CD4-positive, alpha-beta T cell treated with Interleukin-10 for 1 hour (primary cell): ENCODE measurements at places on chromosomes 2 and 18.

DNA sequence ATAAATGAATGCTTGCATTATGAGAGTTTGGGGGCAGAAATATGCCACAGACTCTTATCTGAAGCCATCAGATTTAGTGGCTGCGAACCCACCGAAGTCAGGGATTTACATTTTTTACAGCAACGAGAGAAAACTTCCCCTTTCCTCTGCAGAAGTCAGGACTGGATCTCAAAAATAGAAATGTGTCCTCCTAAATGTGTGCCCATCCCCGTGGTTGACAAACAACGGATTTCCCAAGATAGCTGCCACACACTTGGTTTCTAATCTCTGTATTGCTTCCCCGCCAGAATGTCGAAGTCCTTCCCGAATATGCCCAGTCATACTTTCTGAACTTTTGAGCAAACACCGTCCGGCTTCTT, 879 bp upstream of the ADAM23 start:
- no peak for DNase-seq

DNA sequence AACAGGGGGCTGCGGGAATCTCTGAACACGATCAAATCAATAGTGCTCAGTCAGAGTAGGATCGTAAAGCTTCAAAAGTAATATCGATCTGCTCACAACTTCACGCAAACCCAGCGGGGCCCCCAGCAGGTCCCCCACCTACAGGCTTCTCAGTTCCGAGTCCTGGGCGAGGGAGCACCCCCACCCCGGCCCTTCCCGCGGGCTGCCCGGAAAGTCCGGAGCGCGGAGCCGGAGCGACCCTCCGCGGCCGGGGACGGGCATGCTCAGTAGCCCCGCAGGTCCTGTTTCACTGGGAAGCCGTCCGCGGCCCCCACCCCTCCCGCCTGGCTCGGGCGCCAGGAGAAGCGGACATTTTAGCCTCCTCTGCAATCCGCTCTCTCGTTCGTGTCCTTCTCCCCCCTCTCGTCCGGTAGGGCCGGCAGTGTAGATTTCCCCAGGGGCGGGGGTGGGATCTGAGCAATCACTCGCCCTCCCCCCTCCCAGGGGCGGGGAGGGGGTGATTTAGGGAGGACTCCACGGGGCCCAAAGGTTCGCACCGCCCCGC, 3.3 kb upstream of the SPRED2 start:
- peak; percentile 38 for DNase-seq

GRCh38 chr2:190720691-190721090, 71.8 kb downstream of the NAB1 start:
- DNase-seq, result no peak

- DNase-seq, result no peak
These were observed 34.4 kb downstream of the NEMP2 start for GRCh38 chr2:190500054-190500502.

DNA sequence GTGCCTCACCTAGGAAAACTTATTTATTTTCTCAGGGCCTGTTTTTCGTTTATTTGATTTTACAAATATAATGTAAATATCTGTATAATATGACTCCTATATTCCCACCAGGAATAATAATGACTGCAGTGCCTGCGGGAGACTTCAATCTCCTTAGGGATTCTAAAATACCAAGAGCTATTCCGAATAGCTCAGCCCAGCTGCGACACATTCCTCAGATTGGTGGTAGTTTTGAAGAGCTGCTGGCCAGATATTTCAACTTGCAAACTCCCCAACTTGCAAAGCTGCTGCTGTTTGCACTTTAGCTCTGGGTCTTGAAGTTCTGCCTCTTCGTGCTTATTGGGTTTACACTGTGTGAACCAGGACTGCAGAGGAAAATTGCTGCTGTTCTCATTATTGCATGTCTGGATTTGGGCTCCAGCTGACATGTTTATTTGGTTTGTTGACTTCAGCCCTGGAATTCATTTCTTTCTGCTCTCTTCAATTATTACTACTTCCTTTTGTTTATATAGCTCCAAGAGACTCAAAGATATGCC, 480.2 kb upstream of the CHST9 start:
- DNase-seq, result no peak

DNA sequence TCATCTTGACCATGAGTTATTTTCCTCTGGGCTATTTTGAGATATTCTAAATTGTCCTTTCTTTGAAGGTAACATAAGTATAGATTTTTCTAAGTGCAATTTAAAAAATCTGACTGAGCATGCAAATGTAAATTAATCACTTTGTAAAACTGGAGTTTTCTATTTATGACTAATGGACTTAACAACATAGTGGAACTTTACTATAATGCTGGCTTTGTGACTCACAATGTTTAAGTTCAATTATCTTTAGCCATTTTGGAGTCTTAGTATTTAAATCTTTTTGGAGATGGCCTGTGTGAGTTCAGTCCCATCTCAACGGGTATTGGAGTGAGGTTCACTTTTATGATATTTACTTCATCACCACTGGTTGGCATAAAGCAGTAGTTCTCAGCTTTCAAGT, 35.2 kb upstream of the NOSTRIN start:
- no peak for DNase-seq

- peak; percentile 58 for DNase-seq
These were observed 19.5 kb downstream of the SLC25A52 start for GRCh38 chr18:31741097-31741735.

- DNase-seq, result no peak
These were observed 445.2 kb downstream of the IRS1 start for GRCh38 chr2:226354434-226354833.

DNA sequence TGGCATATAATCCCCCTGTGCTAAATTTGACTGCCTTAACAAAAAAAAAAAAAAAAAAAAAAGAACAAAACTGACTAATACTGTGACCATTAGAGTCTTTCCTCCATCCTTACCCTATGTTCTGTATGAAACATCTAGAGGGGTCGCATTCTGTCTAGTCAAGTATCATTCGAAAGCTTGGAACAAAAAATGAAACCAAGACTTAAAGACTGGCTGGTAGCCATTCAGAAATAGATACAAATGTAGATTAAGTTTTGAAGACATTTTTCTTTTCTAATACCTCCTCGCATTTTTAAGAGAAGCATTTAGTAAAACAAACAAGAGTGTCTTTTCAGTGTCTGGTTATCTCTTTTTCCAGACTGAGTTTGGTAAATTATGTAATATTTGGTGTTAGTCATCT, 66.7 kb downstream of the SPATS2L start:
- peak; percentile 5 for DNase-seq

- no peak for DNase-seq
These were observed 35.3 kb downstream of the NCKAP5 start for GRCh38 chr2:133532919-133533318.

DNA sequence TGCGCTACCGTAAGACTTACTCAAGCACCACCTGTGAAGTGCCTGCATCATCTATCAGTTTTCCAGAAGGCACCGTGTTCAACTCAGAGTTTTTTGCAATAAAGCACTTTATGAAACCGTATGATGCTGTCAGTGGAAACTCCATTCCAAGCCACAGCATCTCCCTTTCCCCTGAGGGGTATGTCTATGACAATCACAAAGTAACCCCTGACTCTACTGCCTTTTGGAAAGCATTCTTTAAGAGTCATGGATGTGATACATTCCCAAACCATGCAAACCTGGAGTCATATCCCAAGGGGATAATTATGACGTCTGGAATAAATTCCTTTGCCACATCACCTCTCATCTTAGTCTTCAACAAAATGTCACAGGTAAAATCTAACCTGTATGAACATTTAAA, 39.2 kb downstream of the UNC50 start:
- no peak for DNase-seq

DNA sequence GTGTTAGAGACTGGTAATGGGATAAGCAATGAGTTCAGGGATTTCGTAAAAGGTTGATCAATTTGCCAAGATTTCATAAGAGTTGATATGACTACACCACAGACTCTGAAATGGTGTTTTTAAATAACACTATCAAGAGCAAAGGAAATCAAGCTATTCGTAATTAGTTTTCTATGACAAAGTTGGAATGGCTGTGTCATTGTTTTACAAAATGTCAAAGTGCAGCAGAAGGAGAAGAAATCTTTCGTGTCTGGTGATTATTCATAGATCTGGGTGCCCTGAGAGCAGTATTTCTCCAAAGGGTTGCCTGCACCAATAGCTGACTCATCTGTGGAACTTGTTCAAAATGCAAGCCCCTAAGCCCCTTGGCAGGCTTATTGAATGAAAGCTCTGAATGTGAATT, 70.1 kb downstream of the NABP1 start:
- DNase-seq, result no peak

- no peak for DNase-seq
These were observed 68.1 kb upstream of the RBMS1 start for GRCh38 chr2:160561551-160562295.

- no peak for DNase-seq
These were observed 53.9 kb upstream of the STPG4 start for GRCh38 chr2:47208852-47209606.

GRCh38 chr18:36833120-36833519, 4.2 kb downstream of the KIAA1328 start:
- no peak for DNase-seq

- DNase-seq, result peak; percentile 63
These were observed 31.0 kb downstream of the RNF125 start for GRCh38 chr18:32049393-32050171.

DNA sequence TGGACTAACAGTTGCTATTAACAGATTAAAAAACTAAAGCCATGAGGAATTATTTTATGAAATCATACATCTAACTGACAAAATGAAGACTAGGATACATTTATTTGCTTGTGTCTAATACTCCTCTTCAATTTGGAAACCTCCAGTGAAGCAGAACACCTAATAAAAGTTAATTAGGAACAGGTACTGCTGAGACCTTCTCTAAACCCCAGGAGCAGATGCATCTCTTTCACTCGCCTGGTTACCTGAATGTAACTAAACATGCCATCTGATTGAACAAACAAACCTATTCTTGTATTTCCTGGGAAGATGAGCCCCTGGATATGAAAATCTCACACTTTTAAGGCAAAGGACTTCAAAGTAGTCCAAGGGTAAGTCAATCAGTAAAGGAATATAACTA, 898.2 kb downstream of the NRXN1 start:
- no peak for DNase-seq

GRCh38 chr18:47215554-47216138, 35.8 kb downstream of the SKOR2 start:
- DNase-seq, result peak; percentile 13

GRCh38 chr2:198905881-198906612, 551.7 kb downstream of the SATB2 start:
- DNase-seq, result no peak

DNA sequence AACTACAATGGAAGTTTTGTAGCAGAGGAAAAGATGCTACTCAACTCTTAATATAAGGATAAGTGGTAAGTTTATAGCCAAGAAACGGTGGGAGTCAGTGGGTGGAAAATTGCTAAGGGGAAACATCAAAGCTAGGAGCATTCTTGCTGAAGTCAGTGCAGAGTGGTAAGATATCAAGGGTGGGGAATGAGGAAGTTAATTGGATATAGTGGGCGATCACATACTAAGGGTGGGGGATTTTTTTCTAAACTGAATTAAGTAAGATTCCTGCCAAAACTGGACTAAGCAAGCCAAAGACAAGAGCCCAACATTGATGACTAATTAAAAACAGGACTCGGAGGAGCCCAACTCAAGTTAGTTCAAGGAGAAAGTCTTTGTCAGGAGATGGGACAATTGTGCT, 525.4 kb downstream of the CCDC85A start:
- DNase-seq, result no peak

GRCh38 chr2:142875652-142876051, 1.8 kb upstream of the KYNU start:
- no peak for DNase-seq

- DNase-seq, result no peak
These were observed 8.0 kb downstream of the ZNF396 start for GRCh38 chr18:35369126-35369525.

DNA sequence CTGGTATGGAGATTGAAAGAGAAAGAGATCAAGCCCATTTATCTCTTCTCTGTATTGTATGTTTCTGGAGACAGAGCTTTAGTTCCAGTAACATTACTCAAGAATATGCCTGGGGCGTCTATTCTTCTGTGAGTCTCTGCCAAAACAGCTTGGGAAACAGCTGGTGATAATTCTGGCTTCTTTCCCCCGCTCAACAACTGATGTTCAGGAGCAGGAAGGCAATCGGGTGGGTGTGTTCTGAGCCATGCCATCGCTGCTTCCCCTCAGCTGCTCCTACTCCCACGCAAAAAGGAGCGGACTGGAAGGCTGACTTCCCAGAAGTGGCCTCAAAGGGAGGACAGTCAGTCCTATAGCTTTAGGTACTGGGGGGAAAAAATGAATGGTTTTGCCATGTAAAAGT, 695.1 kb downstream of the PLCL1 start:
- no peak for DNase-seq

DNA sequence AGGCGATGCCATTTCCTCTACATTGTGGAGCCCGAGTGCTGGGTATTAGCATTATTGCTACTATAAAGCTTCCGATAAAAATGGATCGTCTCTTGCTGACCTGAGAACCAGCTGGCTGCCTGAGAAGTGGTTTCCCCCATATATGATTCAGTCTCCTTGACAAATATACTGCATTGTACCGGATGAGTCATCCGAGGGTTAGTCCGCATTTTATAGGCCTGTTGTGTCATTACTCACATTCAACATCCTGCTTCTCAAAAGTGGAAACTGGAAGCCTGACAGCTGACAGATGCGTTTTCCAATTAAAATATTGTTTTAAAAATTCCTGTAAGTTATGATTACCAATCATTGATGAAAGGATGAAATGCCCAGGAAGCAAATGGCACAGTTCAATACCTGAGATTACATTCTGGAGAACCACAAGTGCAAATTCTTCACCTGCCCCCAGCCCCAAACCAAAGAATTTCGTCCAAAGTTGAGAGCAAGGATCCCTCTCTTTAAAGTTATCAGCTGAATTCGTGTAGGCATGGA, 65.7 kb downstream of the SPRED2 start:
- peak; percentile 6 for DNase-seq

- peak; percentile 61 for DNase-seq
These were observed 136.8 kb downstream of the NEDD4L start for GRCh38 chr18:58180738-58181353.

DNA sequence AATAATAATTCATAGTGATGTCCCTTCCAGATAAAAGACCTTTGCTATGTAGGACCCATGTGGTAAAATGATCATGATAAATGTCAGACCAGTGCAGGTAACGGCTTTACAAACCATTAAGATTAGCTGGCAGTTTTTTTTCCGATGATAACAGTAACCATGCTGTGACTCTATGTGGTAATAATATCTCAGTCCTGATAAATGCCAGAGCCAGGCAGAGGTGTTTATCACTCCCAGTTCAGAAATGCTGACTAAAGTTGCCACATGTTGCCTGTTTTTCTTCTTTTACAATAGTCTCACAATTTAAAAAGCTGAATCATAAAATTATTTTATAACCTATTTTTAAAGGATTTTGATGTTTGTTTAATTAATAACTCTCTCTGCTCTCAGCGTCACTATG, 565.1 kb downstream of the ARHGAP15 start:
- DNase-seq, result no peak

DNA sequence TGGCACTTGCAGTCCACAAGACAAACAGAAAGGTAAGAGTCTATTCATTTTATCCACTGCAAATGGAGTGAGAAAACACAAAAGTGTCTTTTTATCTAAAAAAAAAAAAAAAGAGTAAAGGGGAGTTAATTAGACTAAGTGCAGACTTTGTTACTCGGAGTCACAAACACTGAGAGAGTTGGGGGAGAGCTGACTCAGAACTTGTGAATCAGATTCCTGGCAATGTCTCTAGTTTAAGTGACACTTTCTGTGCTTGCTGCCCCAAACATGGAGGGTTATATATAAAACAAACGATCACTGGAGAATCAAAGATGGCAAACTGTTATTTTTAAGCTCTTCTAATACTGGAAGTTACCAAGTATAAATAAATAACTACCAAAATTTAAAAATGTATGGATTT, 505.8 kb upstream of the NRP2 start:
- no peak for DNase-seq

- DNase-seq, result no peak
These were observed 36.7 kb downstream of the TRABD2A start for GRCh38 chr2:84844141-84844540.

GRCh38 chr2:46981662-46982350, 66.2 kb upstream of the MCFD2 start:
- no peak for DNase-seq
